Esophagus mucosa (tissue), 1 donor: ENCODE measurements at places on chromosomes 6 and 20.

GRCh38 chr20:45429618-45430017, 13.7 kb downstream of the PIGT start:
- ATAC-seq, result no peak

DNA sequence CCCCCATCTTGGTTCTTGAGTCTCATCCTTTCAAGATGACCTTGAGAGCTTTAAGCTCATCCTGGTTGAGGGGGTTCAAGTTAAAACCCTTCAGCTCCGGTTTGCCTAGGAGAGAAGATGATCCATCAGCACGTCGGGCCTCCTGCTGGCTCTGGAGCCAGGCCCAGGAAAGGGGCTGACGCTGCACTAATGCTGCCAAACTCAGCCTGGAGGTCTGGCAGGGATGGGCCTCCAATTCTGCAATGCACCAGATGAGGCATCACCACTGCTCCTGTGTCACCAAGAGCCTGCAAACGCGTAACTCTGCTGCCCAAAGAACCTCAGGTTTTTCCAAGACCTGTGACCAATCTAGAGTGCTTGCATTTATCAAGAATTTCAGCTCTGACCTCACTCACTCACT, 6.1 kb downstream of the PDRG1 start:
- ATAC-seq, result no peak

DNA sequence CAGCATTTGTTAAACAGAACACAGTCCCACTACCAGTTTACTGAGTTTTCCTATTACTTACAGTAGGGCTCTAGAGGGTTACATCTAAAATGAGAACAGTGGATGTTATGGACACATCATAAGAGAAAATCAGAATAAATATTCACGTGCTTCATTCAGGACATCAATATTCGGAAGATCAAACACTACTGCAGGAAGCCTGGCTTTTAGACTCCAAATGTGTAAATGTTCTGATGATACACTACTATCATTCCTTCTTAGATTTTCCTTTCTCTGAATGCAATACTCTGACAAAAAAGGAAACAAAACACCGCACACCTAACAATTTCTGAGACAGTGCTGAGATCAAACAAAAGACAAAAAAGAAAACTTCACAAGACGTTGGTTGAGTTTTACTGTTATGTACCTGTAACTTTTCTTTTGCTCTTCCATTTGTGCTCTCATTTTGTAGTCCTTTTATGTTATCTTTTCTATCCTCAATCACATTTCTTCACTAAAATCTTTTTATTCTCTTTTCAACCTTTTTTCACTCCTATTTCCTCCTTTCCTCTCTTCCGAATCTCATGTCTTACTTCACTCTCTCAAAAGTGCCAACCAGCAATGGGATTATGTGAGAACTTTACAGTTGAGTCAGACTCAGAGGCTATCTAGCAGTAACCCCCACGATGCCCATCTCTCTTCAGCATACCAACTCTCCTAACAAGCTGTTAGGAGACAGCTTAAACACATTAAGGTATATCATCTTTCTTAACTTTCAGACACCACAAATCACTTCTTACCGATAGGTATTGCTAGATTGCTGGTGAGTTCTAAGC, 1.7 kb downstream of the FAM184A start:
- ATAC-seq, result no peak

DNA sequence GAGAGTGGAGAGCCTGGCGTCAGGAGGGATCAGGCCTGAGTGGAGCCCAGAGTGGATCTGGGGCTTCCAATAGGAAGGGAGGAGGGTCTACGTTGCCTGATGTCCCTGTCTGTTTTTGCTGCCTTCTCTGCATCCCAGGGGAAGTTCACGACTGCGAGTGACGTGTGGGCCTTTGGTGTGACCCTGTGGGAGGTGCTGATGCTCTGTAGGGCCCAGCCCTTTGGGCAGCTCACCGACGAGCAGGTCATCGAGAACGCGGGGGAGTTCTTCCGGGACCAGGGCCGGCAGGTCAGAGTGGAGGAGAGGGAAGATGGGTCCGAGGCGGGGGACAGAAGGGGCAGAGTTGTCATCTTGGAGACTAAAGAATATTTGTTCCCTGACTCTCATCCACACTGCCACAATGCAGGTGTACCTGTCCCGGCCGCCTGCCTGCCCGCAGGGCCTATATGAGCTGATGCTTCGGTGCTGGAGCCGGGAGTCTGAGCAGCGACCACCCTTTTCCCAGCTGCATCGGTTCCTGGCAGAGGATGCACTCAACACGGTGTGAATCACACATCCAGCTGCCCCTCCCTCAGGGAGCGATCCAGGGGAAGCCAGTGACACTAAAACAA, 9.2 kb upstream of the GTF2H4 start:
- no peak for ATAC-seq

- peak; percentile 51 for ATAC-seq
Observed at GRCh38 chr6:3421791-3422434, 34.9 kb downstream of the SLC22A23 start.

GRCh38 chr6:145214570-145214969, 520.8 kb downstream of the EPM2A start:
- no peak for ATAC-seq

DNA sequence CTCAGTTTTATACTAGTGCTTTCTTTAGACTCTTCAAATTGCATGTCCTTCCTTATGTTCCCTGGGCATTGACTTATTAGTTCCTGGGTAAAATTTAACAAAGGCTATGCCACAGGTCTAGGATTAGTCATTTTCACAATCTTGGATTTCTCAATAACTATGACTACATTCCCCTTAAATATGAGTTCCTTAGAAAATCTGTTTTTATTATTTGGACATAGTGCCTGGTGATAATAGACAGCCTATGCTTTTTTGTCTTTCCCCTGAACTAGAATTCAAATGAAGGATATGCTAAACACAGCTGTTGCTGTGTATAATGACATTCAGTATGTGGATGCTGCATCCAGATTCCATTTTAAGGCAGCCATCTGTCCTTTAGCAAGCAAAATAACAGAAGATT, 1252.8 kb upstream of the GJE1 start:
- ATAC-seq, result no peak

DNA sequence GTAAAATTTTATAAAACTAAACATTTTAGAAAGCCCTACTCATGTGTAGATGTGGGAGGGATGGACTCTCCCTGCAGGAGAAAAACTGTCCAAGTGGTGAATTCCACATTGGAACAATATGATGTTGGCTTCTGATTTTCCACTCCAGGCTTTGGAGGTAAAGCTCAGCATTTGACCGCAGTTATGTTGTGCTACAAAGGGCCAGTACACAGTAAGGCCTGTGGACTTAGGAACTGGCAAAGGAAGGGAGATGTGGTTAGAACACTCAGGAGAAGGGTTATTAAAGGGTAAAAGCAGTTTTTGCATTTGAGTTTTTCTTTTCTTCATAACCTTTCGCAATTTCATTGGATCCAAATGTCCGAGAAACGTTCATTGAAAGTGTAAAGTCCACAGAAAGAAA, 150.3 kb upstream of the SASH1 start:
- ATAC-seq, result peak; percentile 39

- ATAC-seq, result no peak
Observed at GRCh38 chr6:14946753-14947152, 299.1 kb upstream of the JARID2 start.
